PC-3 (cell line): ENCODE measurements at places on chromosomes 11 and 22. TPM values are rescaled to one million over a fixed set of nuclear protein-coding genes. Genes with fewer than 3 reads are reported as not detected.

- DNase-seq: no peak
Observed at GRCh38 chr22:17920145-17920605, 104.2 kb downstream of the MICAL3 start.

PRR5L gene
- total RNA-seq: 1.3 and 4.7 TPM in 2 replicates

- DNase-seq: no peak
Observed at GRCh38 chr11:68414496-68415221, 45.9 kb upstream of the PPP6R3 start.

- DNase-seq: no peak
Observed at GRCh38 chr22:29718949-29719898, 579 bp upstream of the CABP7 start.

DNA sequence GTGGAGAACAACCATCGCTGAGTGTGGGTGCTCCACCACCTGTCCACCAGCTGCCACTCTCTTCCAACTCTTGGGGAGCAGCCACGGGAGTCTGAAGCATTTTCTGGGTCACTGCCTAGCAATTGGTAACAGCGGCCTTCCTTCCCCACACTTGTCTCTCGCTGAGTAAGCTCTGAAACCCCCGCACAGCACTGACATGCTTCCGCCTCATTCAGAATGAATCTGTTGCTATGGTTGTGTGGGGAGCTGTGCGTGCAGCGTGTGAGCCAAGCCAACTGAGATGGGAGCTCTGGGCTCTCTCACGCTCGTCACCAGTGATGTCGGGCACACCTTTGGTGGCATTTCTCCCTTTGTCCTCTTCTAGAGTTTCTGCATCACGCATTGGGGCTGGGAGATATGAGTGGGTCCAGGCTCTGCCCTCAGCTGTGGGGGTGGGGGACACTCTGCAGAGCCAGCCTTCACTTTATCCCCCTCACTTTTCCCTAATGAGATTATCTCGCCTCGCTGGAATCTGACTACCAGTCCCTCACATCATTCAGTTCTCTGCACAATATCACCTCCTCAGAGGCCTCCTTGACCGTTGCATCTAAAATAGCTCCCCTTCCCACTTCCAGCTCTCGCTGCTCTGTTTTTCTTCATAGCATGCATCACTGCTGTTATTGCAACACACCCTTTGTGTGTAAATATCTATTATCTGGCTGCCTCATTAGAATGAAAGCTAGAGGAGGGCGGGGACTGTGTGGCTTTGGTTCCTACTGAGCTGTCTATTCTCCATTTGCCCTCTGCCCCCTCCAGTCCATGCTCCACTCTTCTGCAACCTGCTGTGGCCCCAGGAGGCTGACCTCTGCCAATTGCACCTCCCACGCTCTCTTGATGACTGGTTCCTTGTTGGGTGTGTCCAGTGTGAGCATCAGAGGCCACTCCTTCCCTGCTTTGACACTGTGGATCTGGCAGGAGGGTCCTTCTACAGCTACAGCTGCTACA is 569.9 kb upstream of the CADM1 start:
- DNase-seq: no peak

OR8A1 gene
- 0.04 TPM in 1 of 2 replicates, not detected in the other for total RNA-seq

DNA sequence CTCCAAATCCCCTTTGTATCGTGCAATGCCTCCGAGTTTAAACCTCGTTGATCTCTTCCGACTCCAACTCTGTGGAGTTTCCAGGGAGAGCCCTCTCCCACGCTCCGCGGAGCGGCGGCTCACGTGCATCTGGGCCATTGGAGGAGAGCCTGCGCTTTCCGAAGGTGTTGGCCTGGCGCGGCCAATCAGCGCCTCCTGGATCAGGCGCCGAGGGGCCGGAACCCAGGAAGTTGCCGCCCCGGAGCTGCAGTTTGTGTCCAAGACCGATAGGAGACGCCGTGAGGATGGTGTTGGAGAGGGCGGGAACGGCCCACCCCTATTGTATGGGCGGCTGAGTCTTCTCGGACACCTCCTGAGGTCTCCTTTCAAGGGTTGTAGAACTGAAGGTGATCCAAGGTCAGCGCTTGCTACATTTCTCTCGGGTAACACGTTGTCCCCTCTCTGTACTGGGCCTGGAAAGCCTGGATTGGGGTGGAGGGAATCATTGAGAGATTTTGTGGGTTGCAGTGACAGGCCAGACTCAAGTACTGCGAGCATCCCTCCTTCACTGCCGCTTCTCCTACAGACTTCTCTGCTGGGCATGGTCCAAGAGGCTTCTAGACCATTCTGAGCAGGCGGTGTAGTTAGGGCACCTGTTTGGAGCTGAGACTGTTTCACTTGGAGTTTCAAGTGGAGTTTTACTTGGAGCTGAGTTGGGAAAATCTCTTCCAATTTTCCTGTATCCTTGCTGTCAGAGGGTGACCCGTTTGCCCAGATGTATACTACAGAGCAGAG is 1.7 kb downstream of the ADAMTS15 start:
- no peak for DNase-seq

GRCh38 chr11:1326435-1327063 is 17.1 kb upstream of the TOLLIP start:
- DNase-seq: no peak

DNA sequence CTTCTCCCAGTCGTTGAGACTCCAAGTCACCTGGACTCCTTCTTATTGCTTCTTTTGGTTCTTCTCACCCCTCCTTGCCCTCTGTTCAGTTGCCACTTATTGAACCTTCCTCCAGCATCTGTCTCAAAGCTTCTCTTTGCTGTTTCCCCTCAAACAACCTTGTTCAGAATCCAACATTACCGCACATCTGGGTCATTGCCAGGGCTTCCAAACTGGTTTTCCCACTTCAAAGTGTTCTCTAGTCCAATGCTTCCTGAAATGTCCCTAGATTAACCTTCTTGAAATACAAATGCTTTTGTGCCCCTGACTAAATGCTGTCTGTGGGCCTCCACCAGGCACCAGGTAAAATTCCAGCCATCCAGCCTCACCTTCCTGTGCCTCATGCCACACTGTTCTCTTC is 100.8 kb upstream of the TTC12 start:
- DNase-seq: peak; percentile 33

DNA sequence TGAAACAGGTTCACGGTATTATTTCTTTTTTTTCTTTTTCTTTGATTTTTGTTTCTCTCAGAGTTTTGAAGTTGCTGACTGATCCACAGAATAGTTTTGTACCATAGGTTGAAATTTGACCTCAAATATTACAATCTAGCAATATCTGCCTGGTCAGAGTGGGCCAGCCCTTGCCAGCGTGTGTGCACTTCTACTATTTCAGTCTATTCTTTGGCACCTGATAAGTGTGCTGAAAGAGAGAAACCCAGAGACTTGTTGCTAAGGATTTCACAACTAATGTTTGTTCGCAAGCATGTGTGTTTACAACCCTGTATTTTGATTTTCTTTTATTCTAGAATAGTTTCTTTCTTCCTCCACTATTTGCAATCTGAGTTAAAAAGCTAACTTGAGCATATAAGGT is 1125.2 kb upstream of the CNTN5 start:
- DNase-seq: no peak

SCGB1D2 gene
- not detected in 2 replicates for total RNA-seq

GRCh38 chr22:42961810-42962209 is 53.1 kb downstream of the PACSIN2 start:
- no peak for DNase-seq

- DNase-seq: no peak
Observed at GRCh38 chr11:58938398-58938797, 890 bp upstream of the GLYATL1 start.

NLRP10 gene
- 1.9 and 8.9 TPM in 2 replicates for total RNA-seq

MFNG gene
- 1.7 and 2.4 TPM in 2 replicates for total RNA-seq

ADM2 gene
- 0.98 and 1.8 TPM in 2 replicates for total RNA-seq

DNA sequence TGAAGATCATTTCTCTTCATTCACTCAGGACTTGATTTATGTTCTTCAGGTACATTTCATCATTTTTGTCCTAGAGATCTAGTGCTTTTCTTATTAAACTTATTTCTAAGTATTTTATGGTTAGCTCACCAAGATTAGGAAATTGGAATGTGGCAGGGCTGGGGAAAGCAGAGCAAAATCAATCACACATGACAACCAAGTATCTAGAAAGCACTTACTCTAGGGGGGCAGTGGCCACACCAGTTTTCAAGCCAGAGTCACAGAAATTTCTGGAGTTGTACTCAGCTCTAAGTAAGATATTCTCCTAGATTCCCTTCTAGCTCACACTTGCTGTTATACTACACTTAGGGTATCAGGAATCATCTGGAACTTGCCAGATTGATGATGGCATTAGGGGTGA is 33.3 kb upstream of the MYEOV start:
- no peak for DNase-seq
